ENCODE measurements at places on chromosomes 11 and 22.

DNA sequence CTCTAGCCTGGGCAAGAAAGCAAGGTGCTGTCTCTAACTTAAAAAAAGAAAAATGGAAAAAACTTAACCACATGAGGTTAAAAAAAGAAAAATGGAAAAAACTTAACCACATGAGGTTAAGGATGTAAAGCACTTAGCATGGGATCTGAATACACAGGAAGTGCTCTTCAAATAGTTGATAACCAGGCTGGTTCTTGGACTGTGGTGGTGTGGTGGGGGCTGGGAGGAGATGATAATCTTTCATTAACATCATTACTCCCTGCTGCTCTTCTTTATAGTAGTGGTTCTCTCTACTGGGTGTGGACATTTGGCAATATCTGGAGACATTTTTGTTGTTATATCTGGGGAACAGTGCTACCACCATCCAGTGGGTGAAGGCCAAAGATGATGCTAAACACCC lies 88.4 kb downstream of the TTC17 start:
- DNase-seq: no peak

GRCh38 chr22:47191671-47192650 lies 429.5 kb downstream of the TBC1D22A start:
- no peak for DNase-seq

DNA sequence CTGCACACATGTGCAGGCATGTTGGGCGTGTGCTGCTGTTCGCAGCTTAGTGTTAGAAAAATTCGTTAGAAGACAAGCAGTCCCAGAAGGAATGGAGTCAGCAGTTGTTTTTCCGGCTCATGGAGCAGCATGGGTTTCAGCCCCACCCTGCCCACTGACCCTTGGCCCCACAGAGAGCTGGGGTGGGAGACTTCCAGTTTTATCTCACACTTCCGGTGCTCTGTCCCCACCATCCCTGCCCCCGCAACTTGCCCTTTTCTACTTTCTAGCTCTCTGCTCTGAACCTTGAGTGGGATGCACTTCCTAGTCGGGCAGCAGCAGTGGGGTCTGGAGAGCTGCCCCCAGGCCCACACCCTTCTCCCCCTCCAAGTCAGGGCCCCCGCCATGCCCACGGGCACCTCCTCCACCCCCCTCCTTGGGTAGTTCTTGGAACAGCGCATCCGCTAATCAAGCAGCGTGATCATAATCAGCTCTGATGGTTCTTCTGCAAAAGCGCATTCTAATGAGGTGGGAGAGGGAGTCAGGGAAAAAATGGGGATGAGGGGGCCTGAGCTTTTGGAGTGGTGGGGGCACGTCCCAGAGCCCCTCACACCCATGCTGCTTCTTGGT lies 184.4 kb downstream of the CEP164 start:
- no peak for DNase-seq

DNA sequence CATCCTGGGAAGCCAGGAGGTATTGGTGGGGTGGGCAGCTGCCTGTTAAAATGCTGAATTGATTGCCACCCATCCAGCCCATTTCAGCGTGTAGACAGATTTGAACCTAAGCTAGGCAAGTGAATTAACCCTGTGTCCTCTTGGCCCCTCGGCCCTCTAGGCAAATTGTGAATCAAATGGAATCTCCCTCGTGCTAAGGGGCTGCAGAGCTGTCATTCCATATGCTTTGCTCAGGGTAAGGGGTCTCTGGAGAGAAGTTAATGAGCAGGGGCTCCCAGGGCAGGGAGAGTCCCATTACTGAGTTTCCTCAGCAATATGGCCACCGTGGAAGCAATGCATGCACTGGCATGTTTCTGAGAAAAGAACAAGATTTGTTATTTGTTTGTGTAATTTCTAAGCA lies 117.7 kb upstream of the RCN1 start:
- DNase-seq: no peak

DNA sequence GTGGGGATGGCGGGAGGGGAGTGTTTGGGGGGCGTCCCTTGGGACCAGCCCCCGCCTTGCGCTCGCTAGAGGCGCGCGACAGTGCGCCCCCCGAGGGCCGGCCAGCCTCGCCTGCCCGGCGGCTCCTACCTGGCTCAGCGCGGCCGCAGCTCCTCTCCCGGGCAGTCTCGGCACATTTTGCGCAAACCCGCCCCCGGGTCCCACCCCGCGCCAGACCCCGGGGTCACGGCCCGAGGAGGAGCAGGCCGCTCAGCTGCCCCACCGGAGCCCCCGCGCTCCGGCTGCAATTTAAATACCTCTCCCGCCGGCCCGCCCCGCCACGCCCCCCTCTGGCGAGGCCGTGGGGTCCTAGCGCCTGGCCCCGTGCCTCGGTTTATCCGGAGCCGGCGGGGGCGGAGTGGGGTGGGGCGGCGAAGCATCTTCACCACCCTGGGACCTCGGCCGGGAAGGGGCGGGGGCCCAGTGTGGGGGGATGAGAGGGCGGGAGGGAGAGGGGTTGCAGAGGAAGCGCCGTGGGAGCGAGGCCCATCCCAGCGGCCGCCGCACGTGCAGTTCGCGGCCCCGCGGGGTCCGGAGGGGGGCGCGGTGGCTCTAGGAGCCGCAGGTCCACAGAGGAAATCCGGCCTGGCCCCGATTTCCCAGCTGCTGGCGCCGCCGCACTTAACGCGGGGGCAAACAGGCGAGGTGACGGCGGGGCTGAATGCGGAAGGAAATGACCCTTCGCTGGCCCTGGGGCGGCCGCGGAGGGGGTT lies at the start of gene LRRC32:
Gene LRRC32, minus strand, starts transcription at position 263 of the 752 bp plus-strand sequence. CDS start 4,793 bp downstream, outside the sequence.
- DNase-seq: peak; percentile 33

DNA sequence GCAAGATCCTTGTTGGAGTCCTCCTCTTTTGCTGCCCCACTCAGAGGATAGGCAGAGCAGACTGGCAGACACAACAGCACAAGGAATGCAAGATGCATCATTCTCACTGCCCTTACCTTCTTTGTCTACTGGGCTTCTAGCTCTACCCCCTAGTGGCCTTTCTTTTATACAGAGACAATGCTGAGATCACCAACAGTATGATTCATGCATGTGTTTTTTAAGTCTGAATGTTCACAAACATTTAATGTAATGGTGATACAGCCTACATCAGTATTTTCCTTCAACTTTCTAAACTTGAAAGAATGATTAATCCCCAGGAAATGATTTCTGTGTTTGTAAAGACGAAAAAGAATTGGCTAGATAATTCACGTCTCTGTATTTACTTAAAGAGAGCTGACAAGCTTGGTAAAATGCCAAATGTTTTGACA lies at the start of gene MMP10:
Gene MMP10, minus strand, starts transcription at position 138 of the 428 bp plus-strand sequence. Its CDS starts 37 bp downstream, at position 101.
- DNase-seq: peak; percentile 78

GRCh38 chr11:70503468-70504221 lies 105.3 kb downstream of the CTTN start:
- DNase-seq: no peak

DNA sequence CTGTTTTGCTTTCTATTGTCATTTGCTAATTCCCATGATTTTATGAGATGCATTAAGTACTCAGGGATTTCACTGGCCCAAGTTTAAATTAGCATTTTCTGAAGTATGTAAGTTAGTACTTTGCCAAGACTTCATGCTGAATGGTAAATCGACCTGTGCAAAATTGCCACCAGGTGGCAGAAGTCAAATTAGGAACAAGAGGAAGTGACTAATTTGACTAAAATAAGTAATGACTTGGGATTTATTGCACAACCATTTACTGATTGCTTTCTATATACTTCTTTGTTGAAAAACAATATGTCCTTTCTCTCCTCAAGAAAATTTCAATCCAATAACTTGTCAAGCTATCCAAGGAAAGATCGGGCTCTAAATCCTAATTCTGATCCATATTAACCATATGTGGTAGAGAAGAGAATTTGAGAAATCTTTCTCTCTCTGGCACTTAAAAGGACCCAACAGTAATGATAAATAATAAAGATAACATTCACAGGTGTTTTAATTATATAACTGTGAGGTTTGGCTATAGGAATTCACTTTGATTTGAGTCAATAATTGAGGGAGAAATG lies 253.7 kb upstream of the CHORDC1 start:
- DNase-seq: peak; percentile 24

- no peak for DNase-seq
Observed at GRCh38 chr11:91691872-91692271, 532.7 kb upstream of the FAT3 start.

DNA sequence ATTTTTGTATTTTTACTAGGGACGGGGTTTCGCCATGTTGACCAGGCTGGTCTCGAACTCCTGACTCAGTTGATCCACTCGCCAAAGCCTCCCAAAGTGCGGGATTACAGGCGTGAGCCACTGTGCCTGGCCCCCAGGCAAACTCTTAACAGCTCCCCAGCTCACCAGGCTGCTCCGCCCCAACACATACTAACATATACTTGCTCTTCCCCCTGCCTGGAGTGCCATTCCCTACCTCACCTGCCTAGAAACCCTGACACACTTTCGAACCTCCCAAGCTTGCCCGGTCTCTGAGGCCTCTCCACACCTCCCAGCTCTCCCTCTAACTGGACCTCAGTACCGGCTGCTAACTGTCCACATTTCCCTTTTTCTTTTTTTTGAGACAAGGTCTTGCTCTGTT lies 8.5 kb downstream of the MAP4K2 start:
- DNase-seq: no peak

GRCh38 chr22:32903507-32903906 lies 102.0 kb downstream of the TIMP3 start:
- DNase-seq: no peak

- peak; percentile 22 for DNase-seq
Observed at GRCh38 chr11:19723572-19724342, 11.1 kb downstream of the NAV2 start.

GRCh38 chr11:117256573-117256972 lies 24.1 kb downstream of the RNF214 start:
- peak; percentile 75 for DNase-seq

- DNase-seq: no peak
Observed at GRCh38 chr22:26524870-26525269, 12.6 kb upstream of the TFIP11 start.

DNA sequence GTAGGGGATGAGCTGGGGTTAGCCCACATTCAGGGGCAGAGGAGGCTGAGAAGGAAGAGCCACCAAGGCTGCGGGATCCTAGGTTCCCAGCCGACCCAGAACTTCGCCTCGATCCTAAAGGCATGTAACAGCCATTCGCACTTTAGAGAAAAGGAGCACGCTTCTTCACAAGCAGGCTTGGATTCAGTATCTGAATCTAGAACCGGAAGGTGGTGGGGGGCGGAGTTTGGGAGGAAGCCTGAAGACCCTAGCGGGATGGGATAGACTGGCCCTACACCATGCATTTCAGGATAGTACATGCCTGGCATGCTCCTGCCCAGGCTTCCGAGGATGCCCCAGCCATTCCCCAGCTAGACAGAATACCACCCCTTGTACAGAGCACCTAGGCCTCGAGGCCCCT lies 4.4 kb downstream of the SCARF2 start:
- DNase-seq: no peak

- DNase-seq: no peak
Observed at GRCh38 chr11:113173126-113173525, 141.3 kb upstream of the TTC12 start.

- DNase-seq: no peak
Observed at GRCh38 chr11:5625281-5625680, 480 bp downstream of the TRIM34 start.

DNA sequence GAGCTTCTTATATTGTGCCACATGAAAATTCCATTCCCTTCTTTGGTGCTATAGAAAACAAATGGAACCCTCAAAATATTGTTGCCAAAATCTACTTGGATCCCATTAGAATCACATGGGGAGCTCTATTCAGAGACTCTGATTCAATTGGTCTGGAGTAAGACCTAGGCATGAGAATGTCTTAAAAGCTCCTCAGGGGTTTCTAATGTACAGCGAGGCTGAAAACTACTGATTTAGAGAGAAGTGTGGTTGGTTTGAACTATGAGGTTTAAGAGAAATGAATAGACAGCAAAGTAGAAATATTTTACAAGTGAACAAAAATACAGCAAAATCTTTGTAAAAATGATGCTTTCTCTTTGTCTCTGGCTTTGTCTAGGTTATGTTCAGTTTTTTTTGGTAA lies 514.7 kb downstream of the CNTN5 start:
- DNase-seq: no peak

GRCh38 chr11:76939219-76939631 lies 78.5 kb downstream of the ACER3 start:
- no peak for DNase-seq

DNA sequence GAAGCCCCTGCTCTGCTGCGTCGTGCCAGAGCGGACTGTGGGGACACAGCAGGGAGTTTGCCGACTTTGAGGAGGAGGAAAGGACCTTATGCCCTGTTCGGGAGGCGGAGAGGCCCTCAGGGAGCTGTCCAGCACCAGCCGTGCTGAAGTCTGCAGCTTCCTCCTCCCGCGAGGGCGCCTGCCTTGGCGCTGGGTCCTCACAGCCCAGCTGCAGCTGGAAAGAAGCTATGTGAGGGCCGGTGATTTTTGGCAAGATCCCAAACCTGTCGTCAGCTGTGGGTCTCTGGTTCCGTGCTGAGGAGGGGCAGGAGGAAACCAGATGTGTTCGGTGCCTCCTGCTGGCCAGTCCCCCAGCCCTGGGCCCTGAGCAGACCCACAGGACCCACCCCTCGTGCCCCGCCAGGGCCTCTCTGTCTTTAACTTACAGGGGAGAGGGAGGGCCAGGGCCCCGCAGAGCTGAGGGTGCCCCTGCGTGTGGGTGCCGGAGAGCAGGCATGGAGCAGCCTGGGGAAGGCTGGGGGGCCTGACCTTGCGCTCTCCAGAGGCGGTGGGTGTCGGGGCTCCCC lies 12.0 kb downstream of the BRSK2 start:
- DNase-seq: peak; percentile 50

GRCh38 chr11:62931499-62932278 lies 10.5 kb upstream of the CHRM1 start:
- DNase-seq: peak; percentile 28

GRCh38 chr22:38754751-38755154 lies 1.0 kb downstream of the SUN2 start:
- DNase-seq: peak; percentile 50

GRCh38 chr11:20658135-20658534 lies 11.3 kb upstream of the NELL1 start:
- no peak for DNase-seq

GRCh38 chr22:46054091-46055073 lies 77.4 kb upstream of the WNT7B start:
- DNase-seq: peak; percentile 84

DNA sequence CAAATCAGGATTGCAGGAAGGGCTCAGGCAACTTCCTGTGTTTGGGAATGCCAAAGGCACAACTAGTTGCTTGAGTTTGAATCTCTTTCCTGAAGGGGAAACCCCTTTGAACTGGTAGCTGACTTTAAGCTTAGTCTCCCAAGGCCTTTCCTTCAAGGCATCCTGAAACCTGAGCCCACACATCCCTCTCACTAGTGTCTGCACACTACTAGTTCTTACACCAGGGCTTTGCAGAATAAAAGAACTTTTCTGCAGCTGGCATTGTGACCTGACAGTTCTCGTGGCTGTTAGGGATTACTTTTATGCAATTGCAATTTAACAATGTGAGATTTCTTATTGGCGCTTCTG lies 95.4 kb downstream of the EXT2 start:
- no peak for DNase-seq

DNA sequence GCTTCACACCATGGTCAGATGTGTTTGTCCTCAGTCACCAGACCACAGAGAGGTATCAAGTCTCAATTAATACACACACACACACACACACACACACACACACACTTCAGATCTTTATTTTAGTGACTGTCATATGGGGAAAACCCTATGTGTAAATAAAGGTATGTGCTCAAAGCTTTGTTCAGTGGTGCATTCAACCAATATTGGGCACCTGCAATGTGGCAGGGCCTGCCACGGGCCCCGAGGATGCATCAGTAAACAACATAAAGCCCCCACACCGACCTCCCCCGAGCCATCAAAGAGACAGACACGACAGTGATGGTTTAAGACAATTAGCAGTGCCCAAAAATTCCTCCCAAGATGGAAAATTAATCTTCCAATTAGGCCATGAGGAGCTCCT lies 51.6 kb downstream of the SHANK2 start:
- DNase-seq: no peak

GRCh38 chr22:43310798-43311197 lies 32.4 kb downstream of the SCUBE1 start:
- DNase-seq: no peak

GRCh38 chr11:31619980-31620379 lies 110.4 kb downstream of the ELP4 start:
- DNase-seq: no peak
